ENCODE measurements at places on chromosomes 6 and 20.

DNA sequence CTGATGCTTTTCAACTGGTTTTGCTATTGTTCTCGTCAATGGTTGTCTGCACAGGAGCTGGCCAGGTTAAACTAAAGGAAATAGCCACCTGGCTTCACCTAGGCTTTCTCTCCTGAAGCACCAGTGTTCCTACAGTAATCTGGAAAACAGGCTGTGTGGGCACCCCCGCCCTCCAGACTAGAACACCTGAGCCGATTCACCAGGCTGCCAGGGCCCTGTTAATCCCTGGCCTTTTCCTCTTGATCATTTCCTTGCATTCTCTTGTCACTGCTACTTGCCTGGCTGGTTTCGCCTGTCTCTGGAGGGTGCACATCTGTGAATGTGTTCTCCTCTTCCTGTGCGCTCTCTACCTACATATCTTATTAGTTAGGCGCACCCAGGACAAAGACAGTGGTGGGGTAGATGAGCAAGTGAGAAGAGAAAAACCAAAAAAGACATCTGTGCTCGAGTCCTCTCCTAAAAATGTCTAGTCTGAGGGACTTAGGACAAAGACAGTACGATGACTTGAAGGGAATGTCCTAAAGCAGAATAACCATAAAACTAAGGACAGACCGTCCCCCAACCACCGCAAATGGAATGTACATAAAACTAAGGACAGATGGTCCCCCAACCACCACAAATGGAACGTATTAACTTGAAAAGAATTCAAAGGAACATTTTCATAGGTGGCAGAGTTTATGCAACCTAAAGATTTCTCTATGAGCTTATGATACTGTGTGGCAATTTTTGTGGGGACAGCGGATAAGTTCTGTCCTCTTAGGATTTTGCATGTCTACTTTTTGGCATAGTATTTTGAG is 45.9 kb upstream of the EMILIN3 start:
- DNase-seq: no peak

DNA sequence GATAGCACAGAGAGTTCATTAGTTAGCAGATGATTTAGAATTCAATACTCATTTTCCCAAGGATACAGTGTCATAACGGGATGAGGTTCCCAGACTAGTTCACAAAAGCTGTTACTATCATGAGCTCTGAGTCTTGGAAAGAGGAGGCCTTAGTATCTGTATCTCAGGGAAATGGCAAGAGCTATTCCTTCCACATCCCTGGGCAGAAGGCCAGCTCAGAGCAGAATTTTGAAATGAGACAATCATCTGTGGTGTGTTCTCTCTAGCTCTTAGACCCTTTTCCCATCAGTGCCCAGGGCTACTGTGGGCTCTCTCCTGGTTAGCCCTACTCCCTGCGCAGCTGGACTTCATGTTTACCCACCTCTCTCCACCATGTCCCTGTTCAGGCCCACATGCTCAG is 64.5 kb downstream of the JAG1 start:
- no peak for DNase-seq

GRCh38 chr6:129681913-129682205 is 28.1 kb downstream of the ARHGAP18 start:
- DNase-seq: no peak

DNA sequence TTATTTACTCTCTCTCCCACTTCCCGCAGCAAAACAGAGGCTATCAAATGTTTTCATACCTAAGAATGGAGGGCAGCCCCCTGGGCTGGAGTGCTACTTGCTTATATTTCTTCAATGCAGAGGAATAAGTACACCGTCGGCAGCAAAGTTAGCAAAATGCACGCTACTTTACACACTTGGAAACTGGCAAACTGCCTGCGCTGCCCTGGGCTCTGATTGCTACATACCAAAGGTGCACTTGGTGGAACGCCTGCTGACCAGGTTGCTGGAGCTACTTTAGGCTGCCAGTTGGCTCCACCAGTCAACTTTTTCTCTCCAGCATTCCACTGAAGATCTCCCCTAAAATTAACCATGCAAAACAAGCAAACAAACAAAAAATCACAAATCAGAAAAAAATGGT is 62.4 kb downstream of the PRSS35 start:
- DNase-seq: no peak

Data from mesothelial cell of epicardium (in vitro differentiated cells).